ENCODE measurements at places on chromosomes 4 and X.

GRCh38 chr4:185693548-185694215, 118.3 kb downstream of the SORBS2 start:
- DNase-seq: no peak

DNA sequence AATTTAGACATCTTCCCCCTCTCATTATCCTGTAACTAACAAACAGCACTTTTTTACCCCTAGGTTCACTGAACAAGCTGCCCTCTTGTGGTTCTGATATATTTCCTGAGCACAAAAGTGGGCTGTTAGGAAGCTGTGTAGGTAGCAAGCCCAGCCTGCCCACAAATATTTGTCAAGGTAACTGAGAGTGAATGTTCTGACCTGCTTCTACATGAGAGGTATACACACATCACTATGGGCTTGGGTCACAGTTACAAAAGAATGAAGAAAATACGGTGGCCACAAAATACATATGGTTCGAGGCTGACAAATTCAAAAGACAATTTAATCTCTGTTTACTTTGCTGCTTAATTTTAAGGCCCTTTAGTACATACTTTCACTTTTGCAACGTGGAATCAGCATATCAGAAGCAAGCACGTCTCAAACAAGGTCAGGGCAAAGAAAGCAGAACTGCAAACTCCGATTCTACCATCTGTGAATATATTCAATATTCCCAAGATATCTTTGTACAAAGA, 78.7 kb downstream of the RBM47 start:
- no peak for DNase-seq

GRCh38 chrX:40734971-40735324, 394 bp downstream of the MED14 start:
- no peak for DNase-seq

- DNase-seq: no peak
Observed at GRCh38 chr4:164771088-164771487, 17.2 kb downstream of the SMIM31 start.

GRCh38 chr4:39931441-39931901, 46.2 kb downstream of the PDS5A start:
- DNase-seq: no peak

- DNase-seq: no peak
Observed at GRCh38 chr4:106893903-106894302, 142.2 kb downstream of the DKK2 start.

DNA sequence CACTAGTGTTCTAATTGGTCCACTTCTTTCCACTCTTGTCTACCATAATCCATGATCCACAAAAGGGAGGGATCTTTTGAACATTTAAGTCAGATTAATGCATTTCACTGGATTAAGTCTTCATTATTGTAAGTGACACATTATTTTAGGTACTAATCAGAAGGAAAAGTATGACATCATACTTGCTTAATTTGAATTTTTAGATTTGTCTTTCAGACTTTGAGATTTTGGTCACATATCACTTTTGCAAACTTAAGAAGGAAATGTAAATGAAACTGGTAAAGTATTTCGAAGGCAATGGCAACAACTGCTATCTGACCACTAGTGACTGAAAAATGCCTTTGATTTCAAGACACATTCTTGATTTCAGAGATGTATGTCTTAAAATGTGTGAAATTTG, 5.2 kb downstream of the MMRN1 start:
- no peak for DNase-seq

- DNase-seq: no peak
Observed at GRCh38 chrX:40314070-40314469, 216.3 kb upstream of the BCOR start.

GRCh38 chrX:47482065-47482511, 934 bp downstream of the ZNF41 start:
- no peak for DNase-seq

- DNase-seq: no peak
Observed at GRCh38 chr4:4270529-4270928, 19.4 kb downstream of the LYAR start.

DNA sequence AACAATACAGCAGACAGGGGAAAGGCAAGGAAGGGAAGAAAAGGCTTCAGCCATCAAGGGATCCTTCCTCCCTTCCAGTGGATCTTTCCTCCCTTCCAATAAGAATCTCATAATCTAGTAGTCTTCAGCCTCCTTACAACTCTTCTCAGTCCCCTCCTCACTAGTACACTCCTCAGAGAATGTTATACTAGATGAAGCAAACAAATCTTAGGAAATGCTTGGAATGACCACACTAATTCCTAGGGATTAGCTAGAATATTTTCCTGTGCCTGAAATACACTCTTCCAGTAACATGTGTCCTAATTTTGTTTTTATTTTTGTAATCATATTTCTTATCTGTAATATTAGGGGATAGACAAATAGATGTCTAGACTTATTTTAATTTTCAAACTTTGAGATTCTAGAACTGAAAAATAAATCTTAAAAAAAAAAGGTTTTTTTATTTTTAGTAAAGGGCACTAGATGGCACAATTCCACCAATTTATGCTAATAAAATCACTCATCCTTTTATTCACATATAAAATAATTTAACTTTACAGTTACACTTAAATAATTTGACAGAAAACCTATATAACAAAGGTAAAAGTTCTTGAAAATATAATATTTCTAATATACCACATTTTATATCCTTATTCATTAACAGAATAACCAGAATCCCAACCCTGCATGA, 7.0 kb upstream of the STPG2 start:
- DNase-seq: no peak

DNA sequence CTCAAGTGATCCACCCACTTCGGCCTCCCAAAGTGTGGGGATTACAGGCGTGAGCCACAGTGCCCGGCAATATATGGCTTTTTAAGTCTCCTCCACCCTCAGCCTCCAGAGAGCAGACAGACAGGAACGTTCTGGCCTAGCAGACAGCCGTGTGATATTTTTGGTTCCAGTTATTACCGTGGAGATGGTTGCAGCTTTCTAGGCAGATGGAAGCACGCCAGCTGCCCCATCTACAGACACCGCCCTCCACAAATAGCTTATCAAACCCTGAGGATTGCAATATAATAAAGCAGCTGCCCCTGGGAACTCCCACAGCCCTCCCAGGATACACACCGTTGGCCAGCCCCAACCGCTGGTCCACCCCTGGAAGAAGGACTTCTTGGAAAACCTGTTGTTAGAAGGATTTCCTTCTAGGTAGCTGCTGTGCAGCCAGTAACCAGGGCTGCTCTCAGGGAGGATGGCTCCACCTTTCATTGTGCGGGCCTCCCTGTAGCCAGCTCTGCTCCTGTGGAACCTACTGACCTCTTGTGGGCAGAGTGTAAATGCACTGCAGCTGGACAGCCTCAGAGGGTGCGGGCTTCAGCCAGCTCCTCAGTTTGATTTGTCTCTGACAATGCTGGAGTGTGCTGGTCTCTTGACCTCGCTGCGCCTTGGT, 44.0 kb downstream of the SLC25A5 start:
- peak; percentile 19 for DNase-seq

DNA sequence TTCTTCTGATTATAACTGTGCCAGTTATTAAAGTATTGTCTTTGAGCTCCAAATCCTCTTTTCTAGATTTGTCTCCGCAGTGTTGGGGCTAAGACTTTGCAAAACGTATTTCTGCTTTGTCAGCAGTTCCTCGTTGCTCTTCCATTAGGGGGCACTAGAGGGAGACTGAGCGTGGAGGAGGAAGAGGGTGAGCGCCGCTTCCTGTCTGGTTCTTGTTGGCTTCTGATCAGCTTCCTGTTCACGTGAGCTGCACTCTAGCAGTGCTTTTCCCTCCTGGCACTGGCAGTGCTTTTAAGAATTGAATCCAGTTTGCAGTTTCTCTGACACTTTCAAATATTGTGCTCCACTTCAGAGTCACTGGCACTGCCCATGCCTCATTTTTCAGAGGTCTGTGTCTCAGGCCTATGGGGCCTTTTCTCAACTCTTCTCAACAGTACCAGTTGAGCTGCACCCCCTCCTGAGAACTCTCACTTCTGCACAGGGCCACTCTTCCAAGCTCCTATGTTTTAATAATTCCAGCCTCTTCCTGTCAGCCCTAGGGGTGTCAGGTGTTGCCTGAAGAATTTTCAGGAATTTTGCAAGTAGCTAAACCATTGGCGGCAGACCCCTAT, 54.4 kb upstream of the LCORL start:
- no peak for DNase-seq

DNA sequence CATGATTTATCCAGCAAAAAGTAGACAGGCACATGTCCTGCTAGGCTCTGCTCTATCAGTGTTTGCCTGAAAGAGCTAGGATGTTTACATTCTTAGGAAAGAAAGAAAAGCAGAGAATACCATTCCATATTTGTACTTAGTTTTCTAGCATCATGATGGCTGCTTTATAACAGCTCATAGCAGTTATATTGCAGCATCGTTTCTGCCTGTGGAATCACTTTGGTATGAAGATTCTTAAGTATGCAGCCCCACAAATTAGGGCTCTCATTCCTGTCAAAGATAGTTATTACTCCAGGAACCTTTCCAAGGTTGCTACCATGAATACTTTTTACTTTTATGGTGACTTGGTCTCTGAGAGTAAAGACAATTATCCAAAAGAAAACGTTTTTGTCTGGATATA, 119.0 kb upstream of the MYOZ2 start:
- DNase-seq: no peak

- no peak for DNase-seq
Observed at GRCh38 chrX:119235051-119235511, 1.0 kb upstream of the PGRMC1 start.

GRCh38 chrX:107729558-107730297, 45.9 kb downstream of the TSC22D3 start:
- no peak for DNase-seq

GRCh38 chr4:54714631-54715030, 56.9 kb downstream of the KIT start:
- peak; percentile 40 for DNase-seq

GRCh38 chr4:117093571-117093970, 8.2 kb upstream of the TRAM1L1 start:
- DNase-seq: no peak

DNA sequence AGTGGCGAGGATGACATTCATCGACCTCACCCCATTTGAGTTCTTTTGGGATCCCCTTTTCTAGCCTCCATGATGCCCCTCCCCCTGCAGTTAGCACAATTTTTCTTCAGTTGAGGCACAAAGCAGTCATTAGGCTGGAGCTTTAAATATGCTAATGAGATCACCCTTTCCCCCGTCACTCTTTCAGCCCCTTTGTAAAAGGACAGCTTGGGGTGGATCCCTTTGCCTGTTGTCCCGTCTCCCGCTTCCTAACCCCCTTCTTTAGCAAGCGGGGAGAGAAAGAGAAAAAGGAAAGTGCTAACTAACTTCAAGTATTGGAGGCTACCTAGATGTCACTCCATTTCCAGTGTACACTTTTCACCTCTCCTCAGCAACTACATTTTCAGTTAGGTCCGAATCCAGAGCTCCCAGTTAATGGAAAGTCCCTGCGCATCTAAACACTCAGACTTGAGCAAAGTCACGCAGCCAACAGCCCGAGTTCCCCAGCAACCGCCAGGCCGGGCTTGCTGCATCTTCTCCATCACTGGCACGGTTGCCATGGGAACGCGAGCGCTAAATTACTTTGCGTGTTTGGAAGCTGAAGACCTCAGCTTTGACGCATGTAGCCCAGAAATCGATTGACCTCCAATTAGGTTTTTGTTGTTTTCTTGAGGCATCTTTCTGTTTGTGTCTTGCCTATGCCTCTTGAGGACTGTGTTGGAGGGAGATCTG, 76.8 kb downstream of the RTL5 start:
- DNase-seq: no peak

- no peak for DNase-seq
Observed at GRCh38 chrX:141402897-141403610, 160.7 kb upstream of the SPANXC start.

DNA sequence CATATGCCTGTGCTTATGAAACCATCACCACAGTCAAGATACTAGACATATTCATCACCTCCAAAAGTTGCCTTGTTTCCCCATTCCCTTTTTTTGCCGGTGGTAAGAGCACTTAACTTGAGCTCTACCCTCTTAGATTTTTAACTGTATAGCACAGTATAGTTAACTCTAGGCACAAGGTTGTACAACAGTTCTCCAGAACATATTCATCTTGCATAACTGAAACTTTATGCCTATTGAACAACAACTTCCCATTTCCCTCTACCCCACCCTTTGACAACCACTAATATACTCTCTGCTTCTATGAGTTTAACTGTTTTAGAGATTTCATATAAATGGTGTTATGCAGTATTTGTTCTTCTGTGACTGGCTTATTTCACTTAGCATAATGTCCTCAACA, 119.3 kb downstream of the ASB9 start:
- no peak for DNase-seq

DNA sequence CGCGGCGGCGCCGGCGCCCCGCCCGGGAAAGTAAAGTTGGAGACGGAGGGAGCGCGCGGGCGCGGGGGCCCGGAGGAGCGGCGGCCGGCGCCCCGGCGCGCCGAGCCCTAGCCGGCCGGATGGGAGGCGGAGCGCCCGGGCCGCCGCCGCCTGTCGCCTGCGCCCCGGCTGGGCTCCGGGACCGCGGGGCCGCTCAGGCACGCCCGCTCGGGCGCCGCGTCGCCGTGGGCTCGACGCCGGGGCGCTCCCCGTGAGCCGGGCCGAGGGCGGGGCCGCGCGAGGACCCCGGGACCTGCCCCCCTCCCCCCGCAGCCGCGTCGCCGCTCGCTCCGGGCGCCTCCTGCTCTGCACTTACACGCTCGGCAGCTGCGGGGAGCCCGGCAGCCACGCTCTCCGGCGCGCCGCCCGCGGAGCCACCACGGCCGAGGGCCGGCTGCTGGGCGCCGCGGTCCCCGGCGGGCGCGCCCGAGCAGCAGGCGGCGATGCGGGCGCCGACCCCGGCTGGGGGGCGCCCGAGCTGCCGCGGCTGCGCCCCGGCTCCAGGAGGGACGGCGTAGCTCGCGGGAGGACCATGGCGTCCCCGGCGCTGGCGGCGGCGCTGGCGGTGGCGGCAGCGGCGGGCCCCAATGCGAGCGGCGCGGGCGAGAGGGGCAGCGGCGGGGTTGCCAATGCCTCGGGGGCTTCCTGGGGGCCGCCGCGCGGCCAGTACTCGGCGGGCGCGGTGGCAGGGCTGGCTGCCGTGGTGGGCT, at the start of gene ADRA2C:
Gene ADRA2C, plus strand, starts transcription at position 350 of the 749 bp plus-strand sequence. Its CDS starts 222 bp downstream, at position 572.
- DNase-seq: no peak

GRCh38 chrX:55161581-55161980, 58.6 kb upstream of the PAGE5 start:
- no peak for DNase-seq

DNA sequence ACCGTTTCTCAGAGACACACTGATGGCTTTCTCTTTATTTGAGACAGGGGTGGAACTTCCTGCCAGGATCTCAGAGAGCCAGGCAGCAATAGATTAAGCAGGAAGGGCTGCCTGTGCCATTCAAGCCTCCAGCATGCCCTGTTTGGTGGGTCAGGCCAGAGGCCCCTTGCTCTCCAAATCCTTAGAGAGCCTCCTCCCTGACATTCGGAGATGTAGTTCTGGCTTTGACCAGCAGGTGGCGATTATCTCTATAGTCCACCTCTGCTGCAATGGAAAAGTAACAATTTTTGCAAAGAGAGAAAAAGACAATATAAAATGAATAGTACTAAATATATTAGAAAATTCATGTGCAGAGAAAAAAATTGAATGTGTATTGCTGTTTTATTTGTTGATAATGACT, 93.9 kb downstream of the NXF2B start:
- no peak for DNase-seq

GRCh38 chr4:106738121-106738520, 298.0 kb downstream of the DKK2 start:
- no peak for DNase-seq

GRCh38 chrX:102739657-102740056, 19.1 kb downstream of the GPRASP3 start:
- no peak for DNase-seq

- DNase-seq: no peak
Observed at GRCh38 chr4:21710179-21710835, 238.3 kb downstream of the KCNIP4 start.

Data from retinal pigment epithelial cell (primary cell).